ENCODE measurements at places on chromosomes 11 and 22. TPM values are rescaled to one million over a fixed set of nuclear protein-coding genes. Genes with fewer than 3 reads are reported as not detected.

Gene PANX3
- not detected for total RNA-seq

Gene USP2
- not detected for total RNA-seq

GRCh38 chr11:87097582-87097981, 59.8 kb downstream of the TMEM135 start:
- H3K36me3 ChIP-seq: peaks cover 34% of the 10 kb centered on the region
- no peak overlapping the region for H3K27ac ChIP-seq
- DNase-seq: no peak
- no peak overlapping the region for H3K4me3 ChIP-seq
- no peaks in the 10 kb centered on the region for H3K27me3 ChIP-seq

GRCh38 chr11:36239636-36240035, 49.6 kb downstream of the COMMD9 start:
- no peaks in the 10 kb centered on the region for H3K36me3 ChIP-seq
- peaks cover 10% of the 10 kb centered on the region for H3K27me3 ChIP-seq
- no peak overlapping the region for H3K27ac ChIP-seq
- DNase-seq: no peak
- H3K4me1 ChIP-seq: no peaks in the 10 kb centered on the region
- no peak overlapping the region for H3K4me3 ChIP-seq

- H3K36me3 ChIP-seq: peaks cover 10% of the 10 kb centered on the region
- no peak overlapping the region for H3K27ac ChIP-seq
- DNase-seq: no peak
- no peaks in the 10 kb centered on the region for H3K27me3 ChIP-seq
Measured at GRCh38 chr11:6568191-6568918, 35.1 kb downstream of the RRP8 start.

Gene B4GALNT4
- total RNA-seq: not detected

Measured in activated B cell treated with CpG ODN at 0.5 μM for 24 hours (primary cell).